Stimulated activated CD8-positive, alpha-beta memory T cell treated with anti-CD3 and anti-CD28 coated beads, Interleukin-12 subunit alpha, Interleukin-12 subunit beta, amount 100 ng/mL, for 4 hours (primary cell): ENCODE measurements at places on chromosomes 3 and 15.

DNA sequence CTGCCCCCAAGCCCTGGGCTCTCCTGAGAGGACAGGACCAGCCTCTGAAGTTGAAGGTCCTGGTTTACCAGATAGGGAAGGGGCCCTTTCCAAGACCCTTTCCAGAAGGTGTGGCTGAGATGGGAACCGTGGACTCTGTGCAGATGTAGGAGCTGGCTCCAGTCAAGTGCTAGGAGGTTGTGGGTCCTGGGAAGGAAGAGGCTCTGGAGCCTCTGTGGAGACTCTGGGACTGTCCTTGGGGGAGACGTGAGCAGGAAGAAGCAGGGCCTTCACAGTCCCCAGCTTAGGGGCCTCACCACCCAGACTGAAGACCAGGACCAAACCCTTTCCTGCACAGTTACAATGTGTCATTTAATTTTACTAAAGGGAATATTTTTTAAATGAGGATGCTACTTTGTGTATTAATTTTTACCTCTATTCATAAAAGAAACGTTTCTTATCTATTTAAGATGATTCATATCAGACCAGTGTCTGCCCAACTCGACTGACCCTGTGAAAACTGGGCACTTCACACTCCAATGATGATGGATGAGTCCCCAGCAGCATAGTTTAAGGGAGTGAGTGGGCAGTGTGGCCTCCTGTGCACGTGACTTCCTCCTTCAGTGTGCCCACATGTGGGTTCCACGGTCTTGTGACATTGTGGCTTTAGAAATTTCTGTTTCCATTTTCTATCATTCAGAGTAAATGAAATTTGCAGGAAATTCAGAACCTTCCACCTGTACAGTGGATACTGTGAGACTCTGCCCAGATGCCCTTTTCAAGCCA is 10.9 kb downstream of the CCR5AS start:
- DNase-seq, result no peak

DNA sequence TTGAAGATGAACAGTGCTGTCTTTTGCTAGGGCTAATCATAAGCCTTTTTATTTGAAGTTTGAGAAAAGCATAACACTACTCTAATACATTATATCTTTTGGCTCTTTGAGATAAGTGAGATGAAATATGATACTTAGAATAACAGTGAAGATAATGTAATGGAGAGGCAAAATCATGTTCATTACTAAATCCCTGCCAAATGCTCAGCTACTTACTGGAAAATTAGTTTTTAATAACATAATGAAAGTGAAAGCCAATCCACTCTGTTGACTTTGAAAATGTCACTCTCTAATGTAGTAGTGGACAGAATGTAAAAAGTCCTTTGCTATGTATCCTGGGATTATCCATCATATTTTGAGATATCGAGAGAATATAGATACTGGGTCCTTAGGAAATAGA is 35.9 kb upstream of the MYH15 start:
- no peak for DNase-seq

DNA sequence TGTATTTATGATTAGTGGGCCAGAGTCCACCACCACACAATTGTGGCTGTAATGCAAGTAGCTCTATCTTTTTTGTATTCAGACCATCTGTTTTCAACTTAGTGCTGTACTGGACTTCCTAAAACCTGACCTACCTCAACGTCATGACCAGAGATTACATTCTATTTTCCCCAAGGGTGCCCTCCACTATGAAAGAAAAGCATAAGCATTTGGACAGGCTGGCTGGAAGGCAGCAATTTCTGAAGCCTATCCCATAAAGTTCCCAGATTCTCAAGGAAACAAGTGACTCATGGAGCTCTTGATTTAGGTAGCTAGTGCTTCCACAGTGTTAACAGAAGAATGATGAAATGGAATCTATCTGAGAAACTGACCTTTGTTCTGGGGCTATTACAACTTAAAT is 75.8 kb downstream of the COL8A1 start:
- DNase-seq, result no peak

DNA sequence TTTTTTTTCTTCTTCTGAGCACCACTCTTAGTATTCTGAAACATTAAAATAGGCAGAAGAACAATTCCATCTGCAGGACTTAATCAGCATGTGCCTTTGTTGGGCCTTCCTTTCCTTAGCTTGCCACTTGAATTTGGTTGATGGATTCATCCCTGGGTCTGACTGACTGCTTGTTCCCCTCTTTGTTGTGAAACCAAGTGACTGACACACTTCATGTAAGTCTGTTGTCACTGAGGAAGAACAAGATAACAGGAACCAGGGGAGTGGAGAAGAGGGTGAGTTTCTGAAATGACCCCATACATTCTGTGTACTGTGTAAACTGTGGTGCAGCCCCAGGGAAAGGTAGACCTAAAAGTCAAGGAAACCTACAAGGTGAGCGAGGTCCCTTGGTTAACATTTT is 188.7 kb upstream of the TBC1D5 start:
- no peak for DNase-seq

GRCh38 chr3:69761896-69762767 is 22.9 kb downstream of the MITF start:
- no peak for DNase-seq

DNA sequence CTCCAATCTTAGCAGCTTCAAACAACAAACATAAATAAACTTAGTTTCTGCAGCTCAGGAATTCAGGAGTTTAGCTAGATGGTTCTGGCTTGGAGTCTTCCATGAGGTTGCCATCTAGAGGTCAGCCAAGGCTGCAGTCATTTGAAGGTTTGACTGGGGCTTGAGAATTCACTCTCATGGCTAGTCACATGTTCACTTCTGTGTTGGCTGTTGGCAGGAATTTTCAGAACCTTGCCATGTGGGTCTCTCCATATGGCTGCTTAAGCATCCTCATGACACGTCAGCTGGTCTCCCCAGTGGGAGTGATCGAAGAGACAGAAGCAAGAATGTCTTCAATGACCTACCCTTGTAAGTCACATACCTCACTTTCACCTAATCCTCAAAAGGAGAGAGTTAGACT is 269.2 kb upstream of the CNTN3 start:
- no peak for DNase-seq

- no peak for DNase-seq
Measured at GRCh38 chr15:48415036-48415886, 84.0 kb downstream of the DUT start.

DNA sequence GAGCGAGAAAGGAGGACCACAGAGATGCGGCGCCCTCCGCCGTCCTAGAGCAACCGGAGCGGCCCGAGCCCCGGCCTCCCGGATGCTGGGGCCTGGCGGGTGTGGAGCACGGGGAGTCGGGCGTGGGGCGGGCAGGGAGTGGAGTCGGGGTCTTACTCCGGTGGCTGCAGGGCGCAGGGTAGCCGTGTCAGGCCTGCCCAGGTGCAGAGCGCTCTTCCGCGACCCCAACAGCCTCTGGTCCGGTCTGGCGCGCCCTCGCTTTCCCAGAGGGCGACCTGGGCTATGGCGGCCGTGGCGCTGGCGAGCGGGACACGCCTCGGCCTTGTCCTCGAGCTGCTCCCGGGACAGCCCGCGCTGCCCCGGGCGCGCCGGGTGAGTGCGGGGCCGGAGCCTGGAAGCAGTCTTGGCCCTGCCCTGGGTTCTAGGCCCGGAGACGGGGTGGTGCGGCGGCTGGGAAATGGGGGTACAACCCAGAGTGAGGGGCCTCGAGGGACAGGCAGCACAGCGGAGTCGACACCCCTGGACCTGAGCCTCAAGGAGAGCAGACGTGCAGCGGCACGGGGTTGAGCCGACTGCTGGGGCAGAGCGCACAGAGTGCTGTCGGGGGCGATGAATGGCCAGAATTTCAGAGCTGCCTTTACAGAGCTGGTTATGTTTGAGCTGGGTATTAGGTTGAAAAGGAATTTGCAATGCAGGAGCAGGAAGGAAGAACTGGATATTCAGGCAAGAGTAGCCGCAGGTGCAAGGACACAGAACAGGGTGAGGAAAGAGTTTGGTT is at the start of gene ZNF662:
Gene ZNF662, plus strand, starts transcription at position 73 of the 778 bp plus-strand sequence. CDS start 1,973 bp downstream, outside the sequence.
- peak; percentile 1 for DNase-seq

DNA sequence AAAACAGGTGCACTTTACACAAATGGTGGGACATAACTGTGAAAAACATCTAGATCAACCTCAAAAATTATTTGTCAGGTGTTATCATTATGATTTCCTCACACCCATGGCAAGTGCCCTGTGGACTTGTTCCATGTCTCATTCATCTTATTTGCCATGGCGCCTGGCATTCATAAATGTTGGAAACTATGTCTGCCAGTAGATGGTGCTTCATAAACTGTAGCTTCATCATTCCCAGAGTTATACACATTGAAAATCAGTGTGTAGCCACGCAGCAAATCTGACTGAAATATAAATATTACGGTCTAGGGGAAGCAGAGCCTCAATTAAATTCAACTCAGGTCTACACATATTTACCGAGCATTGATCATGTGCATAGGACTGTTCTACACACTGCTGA is 90.7 kb downstream of the IMPG2 start:
- no peak for DNase-seq

- DNase-seq, result no peak
Measured at GRCh38 chr3:95731753-95732152, 1082.6 kb upstream of the EPHA6 start.

DNA sequence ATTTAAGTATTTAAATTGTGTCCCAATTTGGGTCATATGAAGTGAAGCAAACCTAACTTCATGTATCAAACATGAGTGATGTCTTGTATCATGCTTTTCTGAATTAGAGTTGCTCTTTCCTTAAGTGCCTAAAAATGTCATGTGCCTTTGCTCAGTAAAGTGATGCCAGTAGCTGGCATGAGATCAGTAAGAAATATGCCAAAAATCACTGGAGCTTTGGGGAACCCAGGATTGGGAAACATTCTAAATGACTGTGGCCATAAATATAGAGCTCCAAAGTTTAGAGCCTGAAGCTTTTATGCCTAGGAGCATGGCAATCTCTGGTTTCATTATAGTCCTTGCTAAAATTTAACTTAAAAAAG is 33.8 kb downstream of the RBMS3 start:
- DNase-seq, result no peak

- no peak for DNase-seq
Measured at GRCh38 chr15:63372753-63373152, 8.9 kb downstream of the CA12 start.

- no peak for DNase-seq
Measured at GRCh38 chr3:133838296-133838789, 32.7 kb downstream of the SRPRB start.

GRCh38 chr3:114293838-114294535 is at the start of gene TIGIT:
TSS of gene TIGIT (plus strand) at chr3:114294028. CDS start at chr3:114294062, 34 bp downstream.
- DNase-seq, result no peak

DNA sequence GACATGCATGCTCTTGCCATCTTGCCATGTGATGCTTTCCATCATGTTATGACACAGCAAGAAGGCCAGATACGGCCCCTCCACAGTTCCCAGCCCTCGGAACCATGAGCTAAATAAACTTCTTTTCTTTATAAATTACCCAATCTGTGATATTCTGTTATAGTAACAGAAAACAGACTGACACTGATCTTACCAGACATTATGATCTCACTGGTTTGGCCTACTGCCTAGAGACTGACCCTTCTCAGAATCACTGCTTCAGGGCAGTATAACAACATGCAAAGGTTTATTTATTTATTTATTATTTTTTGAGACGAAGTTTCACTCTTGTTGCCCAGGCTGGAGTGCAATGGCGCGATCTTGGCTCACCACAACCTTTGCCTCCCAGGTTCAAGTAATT is 14.0 kb downstream of the ZNF619 start:
- DNase-seq, result no peak

GRCh38 chr3:129366312-129366831 is 62.1 kb downstream of the EFCAB12 start:
- no peak for DNase-seq
